ENCODE measurements at places on chromosomes 4 and X. TPM values are rescaled to one million over a fixed set of nuclear protein-coding genes. Genes with fewer than 3 reads are reported as not detected.

The FGB gene
- not detected for total RNA-seq

The HSFX2 gene
- 0.96 TPM for total RNA-seq

The KLHL8 gene
- total RNA-seq = 5.9 TPM

The GPR143 gene
- 4.3 TPM for total RNA-seq

The AFF1 gene
- total RNA-seq = 9.5 TPM

The GYPE gene
- total RNA-seq = not detected

The LGI2 gene
- total RNA-seq = not detected

The TMEM154 gene
- total RNA-seq = 0.60 TPM

The TBC1D9 gene
- 7.2 TPM for total RNA-seq

The BMP3 gene
- total RNA-seq = under 0.01 TPM

The RTL5 gene
- 1.2 TPM for total RNA-seq

The GAGE12E gene
- not detected for total RNA-seq

The SERPINA7 gene
- not detected for total RNA-seq

The MAGEA3 gene
- 116 TPM for total RNA-seq

The NLGN3 gene
- 0.10 TPM for total RNA-seq

The MAGEC3 gene
- total RNA-seq = not detected

The DUSP21 gene
- not detected for total RNA-seq

The UGT2B15 gene
- not detected for total RNA-seq

The ADH1B gene
- total RNA-seq = not detected

The BEX3 gene
- 181 TPM for total RNA-seq
